ENCODE measurements at places on chromosomes 6 and 20. TPM values are rescaled to one million over a fixed set of nuclear protein-coding genes. Genes with fewer than 3 reads are reported as not detected.

NEDD9 gene
- 4.6 TPM for total RNA-seq

NTSR1 gene
- total RNA-seq: 0.87 TPM

LY6G6C gene
- not detected for total RNA-seq

BHLHE23 gene
- not detected for total RNA-seq

PRDM13 gene
- total RNA-seq: not detected

LY6G6D gene
- total RNA-seq: not detected

ZSCAN26 gene
- 21.5 TPM for total RNA-seq
